ENCODE measurements at places on chromosomes 7 and 10.
A peak's percentile ranks its signal among the peaks of the same experiment; 100 is the strongest.

- DNase-seq, result no peak
These were observed 14.2 kb downstream of the UCMA start for GRCh38 chr10:13219685-13220670.

- DNase-seq, result no peak
These were observed 5.7 kb downstream of the CHCHD3 start for GRCh38 chr7:133076142-133076541.

DNA sequence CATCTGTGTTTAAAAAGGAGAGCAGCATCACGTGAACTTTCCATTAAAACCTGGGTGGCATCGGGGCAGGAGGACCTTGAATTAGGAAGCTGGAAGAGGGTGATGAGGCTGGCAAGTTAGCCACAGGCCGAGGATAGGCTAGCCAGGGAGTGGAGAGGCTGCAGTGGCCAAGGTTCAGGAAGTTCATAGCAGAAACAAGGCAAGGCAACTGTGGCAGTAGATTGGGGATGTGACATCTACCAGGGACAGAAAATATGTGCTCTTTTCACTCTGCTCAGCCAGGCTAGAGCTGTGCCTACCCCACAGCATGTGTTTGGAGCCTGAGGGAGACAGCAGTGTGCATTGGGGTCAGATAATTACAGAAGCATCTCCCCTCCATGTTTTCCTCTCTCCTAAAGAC, 2.2 kb upstream of the INPP5F start:
- DNase-seq, result no peak

- DNase-seq, result no peak
These were observed 609 bp downstream of the KLRG2 start for GRCh38 chr7:139482662-139483466.

DNA sequence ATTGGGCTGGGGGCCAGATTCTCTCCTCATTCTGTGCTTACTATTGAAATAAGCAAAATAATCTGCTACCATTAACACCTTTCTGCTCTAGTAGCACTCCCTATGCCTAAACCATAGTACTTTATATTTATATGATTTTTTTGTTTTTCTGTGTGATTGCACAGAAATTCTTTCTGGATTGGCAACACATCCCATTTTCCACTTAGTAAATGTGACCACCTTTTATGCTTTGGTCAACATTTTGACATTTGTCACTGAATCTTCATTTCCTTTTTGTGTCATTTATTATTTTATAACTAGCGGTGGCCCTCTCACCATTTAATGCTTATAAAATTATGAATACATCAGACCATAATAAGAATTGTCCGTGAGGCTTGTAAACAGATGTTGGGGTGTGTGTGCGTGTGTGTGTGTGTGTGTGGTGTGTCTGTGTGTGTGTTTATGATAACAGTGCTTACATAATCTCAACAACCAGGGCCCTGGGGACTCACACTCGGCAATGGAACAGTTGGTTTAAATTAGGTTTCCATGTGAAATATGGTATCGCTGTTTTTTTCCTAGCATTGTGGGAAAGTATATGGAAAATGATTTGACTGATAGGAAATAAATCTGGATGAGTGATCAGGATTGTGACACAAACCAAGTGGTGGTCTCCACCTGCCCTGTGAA, 138.9 kb downstream of the NOC3L start:
- no peak for DNase-seq

- no peak for DNase-seq
These were observed 7.2 kb downstream of the PLOD3 start for GRCh38 chr7:101210143-101210542.

DNA sequence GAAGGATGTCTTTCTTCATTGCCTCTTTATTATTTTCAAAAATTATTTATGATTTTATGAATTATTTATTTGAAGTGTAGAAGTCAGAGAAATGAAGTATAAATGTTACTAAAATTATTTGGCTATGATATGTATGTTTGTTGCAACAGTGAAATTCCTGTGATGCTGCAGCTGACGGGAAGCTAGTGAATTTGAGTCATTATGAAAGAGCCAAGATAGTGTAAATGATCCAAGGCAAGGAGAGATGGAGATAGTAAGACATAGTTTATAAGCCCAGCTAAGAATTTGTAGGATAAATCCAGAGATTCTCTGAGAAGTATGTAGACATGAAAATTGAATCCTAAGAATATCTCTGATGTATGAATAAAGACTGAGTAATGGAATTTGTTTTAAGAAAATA, 30.8 kb downstream of the CASD1 start:
- no peak for DNase-seq

DNA sequence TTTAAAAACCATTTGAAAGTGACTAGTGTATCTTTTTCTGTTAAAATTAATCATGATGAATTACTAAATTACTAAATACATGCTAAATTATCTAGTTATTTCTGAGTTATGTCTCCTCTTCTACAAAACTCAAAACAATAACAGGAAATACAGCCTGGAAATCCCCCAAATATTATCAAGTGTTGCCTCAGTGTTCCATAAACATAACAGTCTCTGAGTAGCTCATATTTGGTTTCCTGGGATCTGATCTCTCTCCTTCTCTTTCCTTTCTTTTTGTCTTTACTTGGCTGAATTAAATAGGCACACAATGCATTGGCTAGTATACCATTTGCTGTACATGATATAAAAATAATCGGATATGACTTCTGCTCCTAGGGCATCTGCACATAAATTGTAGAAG, 277.6 kb upstream of the IGFBP3 start:
- DNase-seq, result no peak

GRCh38 chr10:6050801-6051445, 11.2 kb downstream of the IL2RA start:
- no peak for DNase-seq

- DNase-seq, result no peak
These were observed 225.7 kb upstream of the AOAH start for GRCh38 chr7:36949711-36950600.

GRCh38 chr10:121891103-121891502, 36.7 kb downstream of the ATE1 start:
- DNase-seq, result no peak

GRCh38 chr10:1339396-1339795, 283.2 kb downstream of the WDR37 start:
- DNase-seq, result no peak

GRCh38 chr10:6674291-6674690, 94.2 kb upstream of the PRKCQ start:
- DNase-seq, result no peak

GRCh38 chr10:75121322-75121721, 9.9 kb downstream of the SAMD8 start:
- DNase-seq, result no peak

GRCh38 chr7:137538361-137538762, 194.8 kb upstream of the PTN start:
- DNase-seq, result no peak

DNA sequence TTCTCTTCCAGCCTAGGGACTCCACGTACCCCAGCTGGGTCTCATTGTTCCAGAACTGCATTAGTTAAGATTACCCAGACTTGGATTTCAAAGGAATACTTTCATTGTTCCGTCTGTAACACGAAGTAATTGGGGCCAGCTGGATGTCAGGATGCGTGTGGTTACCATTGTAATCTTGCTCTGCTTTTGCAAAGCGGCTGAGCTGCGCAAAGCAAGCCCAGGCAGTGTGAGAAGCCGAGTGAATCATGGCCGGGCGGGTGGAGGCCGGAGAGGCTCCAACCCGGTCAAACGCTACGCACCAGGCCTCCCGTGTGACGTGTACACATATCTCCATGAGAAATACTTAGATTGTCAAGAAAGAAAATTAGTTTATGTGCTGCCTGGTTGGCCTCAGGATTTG, 21.0 kb downstream of the LRRC17 start:
- no peak for DNase-seq

GRCh38 chr7:19405541-19405940, 260.3 kb upstream of the FERD3L start:
- no peak for DNase-seq

DNA sequence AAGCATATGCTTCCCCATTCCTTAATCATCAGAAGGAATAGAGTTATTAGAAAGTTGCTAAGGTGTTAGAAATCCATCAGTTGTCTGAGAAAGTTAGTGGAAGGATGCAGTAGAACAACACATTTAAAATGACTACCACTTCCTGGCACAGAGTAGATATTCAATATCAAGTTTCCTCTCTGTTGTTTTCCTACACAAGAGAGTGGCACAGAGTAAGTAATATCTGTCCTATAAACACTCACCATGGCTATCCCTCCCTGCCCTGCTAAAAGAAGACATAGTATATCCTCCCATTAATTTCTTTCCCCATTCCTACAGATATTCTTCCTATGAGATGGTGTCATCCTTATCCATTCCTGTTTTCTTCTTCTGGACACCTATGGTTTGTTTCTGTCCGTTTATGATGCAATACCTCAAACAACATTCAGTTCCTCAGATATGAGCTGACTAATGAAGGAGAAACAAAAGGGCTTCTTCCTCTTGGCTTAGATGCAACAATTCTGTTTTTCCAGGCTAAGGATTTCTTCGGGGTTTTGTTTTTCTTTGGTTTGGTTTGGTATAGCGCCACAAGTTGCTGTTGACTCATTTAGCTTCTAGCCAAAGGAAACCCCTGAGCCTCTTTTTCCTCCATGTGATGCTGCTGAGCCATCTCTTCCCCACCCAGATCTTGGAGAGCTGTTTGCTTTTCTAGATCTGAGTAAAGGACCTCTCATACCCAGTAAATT, 32.9 kb upstream of the BPGM start:
- no peak for DNase-seq

GRCh38 chr7:144087230-144087629, 1.2 kb downstream of the OR2A12 start:
- no peak for DNase-seq

DNA sequence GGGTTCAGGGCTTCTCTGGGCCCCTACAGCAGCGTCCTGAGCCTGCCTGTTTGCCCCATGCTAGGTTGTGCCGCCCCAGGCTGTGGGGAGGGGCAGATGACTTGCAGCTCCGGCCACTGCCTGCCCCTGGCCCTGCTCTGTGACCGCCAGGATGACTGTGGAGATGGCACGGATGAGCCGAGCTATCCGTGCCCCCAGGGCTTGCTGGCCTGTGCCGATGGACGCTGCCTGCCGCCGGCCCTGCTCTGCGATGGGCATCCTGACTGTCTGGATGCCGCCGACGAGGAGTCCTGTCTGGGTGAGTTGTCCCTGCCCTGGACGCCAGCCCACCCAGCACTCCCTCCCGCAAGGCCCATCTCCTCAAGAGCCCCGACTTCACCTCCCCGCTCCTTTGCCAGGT, 15.7 kb upstream of the ZNF467 start:
- no peak for DNase-seq

GRCh38 chr10:80260295-80261243, 28.9 kb downstream of the MAT1A start:
- DNase-seq, result no peak

- no peak for DNase-seq
These were observed 17.0 kb downstream of the TRA2A start for GRCh38 chr7:23514755-23515154.

DNA sequence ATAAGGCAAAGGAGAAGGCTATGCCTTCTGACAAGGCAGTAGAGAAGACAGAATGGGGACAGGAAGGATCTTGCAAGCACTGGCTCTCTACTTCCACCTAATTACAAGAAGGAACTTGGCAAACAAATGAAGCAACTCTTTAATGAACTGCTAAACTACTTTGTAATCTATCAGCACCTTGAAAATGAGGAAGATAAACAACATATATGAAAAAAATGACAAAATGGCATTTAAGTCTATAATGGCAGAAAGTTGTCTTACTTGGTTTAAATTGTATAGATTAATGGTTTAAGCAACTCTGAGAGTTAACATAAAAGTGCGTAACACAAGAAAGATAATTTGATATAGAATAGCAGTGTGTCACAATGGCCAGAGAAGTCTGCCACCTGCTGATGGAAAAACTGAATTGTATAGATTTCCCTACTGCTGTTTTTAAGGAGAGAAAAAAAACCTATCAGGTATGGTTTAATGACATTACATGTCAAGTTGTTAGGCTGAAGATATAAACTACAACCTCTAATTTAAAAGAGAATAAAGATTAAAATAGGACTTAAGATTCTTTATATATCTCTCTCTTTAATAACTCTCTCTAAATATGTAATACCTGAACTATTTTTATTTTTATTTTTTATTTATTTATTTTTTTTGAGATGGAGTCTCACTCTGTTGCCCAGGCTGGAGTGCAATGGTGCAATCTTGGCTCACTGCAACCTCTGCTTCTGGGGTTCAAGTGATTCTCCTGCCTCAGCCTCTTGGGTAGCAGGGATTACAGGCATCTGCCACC, 11.8 kb downstream of the NT5C3A start:
- peak; percentile 80 for DNase-seq

- peak; percentile 89 for DNase-seq
These were observed 180.5 kb upstream of the PDE1C start for GRCh38 chr7:32250471-32251260.

- DNase-seq, result no peak
These were observed 16.9 kb upstream of the SLF2 start for GRCh38 chr10:100895896-100896295.

DNA sequence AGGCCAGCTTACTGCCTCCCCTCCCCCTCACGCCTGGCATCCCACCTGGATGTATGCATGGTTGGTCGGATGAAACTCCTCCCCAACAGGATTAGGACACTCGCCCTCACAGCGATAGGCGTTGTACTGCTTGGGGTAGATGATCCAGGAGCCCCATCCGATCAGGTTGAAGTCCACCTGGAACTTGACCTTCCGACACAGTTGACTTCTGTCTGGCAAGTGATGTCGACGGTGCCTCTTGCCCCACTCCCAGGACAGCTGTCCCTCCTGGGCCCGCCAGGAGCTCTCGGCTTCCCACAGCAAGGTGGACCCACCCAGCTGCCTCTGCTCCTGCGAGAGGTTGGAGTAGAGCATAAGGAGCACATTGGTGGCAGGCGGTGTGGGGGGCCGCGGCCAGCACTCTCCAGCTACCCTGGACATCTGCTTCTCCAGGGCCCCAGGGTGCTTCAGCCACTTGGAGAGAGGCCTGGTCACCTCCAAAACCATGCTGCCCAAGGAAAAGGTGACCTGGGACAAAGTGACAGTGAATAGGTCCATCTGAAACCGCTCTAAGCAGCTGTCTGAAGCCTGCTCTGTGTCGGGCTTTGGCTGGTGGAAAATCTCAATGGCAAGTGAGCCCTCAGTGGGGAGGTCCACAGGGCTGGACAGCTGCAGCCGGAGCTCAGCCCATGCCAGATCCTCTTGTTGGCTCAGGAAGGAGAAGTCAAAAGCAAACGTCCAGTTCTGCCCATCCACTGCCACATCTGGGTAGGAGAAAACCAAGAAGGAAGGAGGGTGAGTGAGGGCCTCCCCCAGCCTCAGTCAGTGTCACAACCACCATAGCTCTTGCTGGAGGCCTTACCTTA, 6.0 kb downstream of the NODAL start:
- DNase-seq, result no peak

DNA sequence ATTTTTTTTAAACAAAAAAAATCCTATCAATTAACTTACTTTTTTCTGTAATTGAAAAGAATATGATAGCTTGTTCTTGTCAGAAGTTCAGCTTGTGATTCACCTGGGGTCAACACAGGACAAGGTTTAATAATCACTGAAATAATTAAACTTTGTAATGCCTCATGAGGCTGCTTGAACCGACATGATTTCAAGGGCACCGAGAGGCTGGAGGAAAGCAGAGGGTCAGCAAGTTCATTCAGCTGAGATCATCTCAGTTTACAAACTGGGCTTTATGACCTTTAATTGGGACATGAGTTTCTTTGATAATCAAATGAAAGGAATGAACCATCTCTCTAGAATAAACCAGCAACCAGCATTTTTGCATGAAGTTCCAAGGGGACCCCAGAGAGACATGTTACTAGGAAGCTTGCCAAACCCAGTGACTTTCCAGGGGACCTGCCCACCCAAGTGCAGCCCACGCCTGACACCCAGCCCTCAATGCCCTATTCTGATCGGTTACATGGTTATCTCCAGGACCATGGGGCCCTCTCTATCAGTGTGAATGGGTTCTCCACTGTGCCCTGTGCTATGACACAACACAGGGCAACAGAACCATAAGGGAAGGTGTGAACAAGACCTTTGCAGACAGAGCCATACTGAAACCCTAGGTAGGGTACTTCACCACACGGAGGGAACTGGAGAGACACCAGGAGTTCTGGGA, 7.8 kb upstream of the CYP3A4 start:
- no peak for DNase-seq

All from NCI-H1694 treated with DMSO at 0.1 percent for 48 hours (cell line).